ENCODE measurements at places on chromosomes 3 and 15.
A peak's percentile ranks its signal among the peaks of the same experiment; 100 is the strongest.

GRCh38 chr3:9779721-9780457 lies 10.1 kb upstream of the CAMK1 start:
- peak; percentile 34 for DNase-seq

GRCh38 chr15:27675571-27675970 lies 423.5 kb downstream of the OCA2 start:
- no peak for DNase-seq

DNA sequence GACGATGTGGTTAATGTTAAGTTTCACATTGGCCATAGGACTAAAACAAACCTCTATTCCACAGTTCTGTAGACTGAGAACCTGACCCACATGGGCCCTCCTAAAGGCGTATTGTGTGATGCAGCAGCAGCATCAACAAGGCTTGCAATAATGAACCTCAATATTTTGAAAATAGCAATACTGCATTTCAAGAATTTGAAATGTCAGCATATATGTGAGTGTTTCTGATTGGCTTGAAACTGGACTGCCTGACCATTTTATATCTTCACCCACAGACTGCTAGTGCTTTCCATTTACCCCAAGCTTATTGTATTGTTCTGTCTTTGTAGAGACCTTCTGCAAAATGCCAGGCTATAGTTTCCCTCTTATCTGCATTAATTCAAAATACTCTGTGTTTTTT lies 1122.3 kb downstream of the IGSF11 start:
- DNase-seq: no peak

DNA sequence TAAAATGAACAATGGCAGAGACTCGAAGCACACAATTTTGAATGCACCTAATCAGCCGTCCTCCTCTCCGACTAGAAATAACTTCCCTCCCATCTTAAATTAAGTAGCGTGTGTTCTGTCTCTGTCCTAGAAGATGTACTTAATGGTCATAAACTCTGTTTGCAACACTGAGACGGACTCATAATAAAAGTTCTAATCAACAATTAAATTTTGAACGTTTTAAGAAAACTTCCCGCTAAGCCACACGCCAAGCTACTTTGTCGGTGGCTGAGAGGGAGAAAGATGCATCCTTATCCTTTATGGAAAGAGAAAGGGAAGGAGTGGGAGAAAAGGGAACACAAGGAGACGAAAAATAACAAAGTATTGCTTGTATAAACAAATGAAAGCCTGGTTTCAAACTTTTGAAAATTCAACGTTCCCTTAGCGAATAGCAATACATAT lies 989 bp downstream of the GNB4 start:
- DNase-seq: no peak

- DNase-seq: no peak
Observed at GRCh38 chr3:131020122-131020693, 6.4 kb downstream of the ASTE1 start.

- no peak for DNase-seq
Observed at GRCh38 chr3:110070161-110070916, 733.0 kb upstream of the DPPA4 start.

- DNase-seq: no peak
Observed at GRCh38 chr15:63604281-63604680, 7.1 kb downstream of the FBXL22 start.

GRCh38 chr15:44163370-44163769 lies 31.7 kb downstream of the FRMD5 start:
- DNase-seq: no peak

DNA sequence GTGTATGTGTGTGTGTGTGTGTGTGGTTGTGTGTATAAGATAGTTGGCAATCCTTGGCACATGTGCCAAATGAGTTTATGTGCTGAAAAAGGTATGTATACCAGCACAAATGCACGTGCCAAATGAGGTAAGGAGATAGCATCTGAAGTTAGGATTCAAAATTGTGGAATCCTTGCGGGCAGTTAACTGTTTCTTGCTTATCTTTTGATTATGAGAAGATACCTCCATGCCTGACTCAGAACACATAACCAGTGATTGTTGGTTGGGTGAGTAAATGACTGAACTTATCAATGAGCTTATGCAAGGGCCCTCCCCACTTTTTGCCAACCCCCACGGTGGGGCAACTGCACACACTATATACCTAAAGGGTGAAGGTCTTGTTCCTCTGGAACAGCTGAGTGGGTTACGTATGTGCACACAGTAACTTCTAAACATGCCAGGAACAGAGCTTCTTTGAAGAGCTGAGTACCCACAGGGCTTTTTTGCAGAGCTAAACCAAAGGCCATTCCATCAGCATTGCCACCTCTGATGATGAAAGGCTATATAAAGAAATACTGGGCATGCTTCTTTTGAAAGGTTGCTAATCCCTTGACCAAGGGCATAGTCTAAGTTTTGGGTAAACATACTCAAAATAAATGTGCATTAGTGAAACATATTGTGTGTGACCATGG lies 60.1 kb downstream of the MEIS2 start:
- no peak for DNase-seq

- no peak for DNase-seq
Observed at GRCh38 chr3:187919544-187919943, 174.3 kb upstream of the BCL6 start.

GRCh38 chr3:39184081-39184967 lies 8.1 kb downstream of the XIRP1 start:
- no peak for DNase-seq

DNA sequence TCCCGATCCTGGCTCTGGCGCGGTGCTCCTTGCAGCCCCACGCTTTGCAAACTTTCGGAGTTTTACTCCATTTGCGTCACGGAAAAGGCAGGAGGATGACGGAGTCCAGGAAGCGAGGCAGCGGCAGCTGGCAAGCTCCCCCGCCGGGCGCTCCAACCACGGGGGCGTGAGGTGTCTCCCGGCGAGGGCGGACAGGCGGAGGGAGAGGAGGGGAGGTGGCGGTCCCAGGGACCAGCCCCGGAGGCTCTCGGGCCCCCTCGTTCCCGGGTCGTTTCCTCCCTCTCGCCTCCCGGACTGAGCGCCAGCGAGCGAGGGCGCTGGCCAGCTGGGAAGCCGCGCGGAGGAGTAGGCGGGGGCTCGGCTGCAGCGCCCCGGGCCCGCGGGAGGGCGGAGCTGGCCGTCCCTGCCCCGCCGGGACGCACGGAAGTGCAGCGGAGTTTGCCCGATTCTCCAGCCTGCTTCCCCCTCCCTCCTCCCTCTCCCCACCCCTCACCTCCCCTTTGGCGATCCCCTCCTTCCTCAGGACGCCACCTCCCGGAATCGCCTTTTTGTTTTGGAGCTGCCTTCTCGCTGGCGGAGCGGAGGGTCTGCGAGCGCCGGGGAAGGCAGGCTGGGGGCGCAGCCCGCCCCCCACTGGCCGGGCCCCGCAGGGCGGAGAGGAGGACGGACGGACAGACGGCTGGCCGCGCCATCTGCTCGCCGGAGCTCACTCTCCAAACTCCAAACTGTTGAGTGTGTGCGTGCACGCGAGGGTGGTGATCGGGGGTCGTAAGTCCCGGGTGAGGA lies at the start of gene SNX33:
Gene SNX33 (plus strand): TSS at position 543 of the 786 bp plus-strand sequence. CDS start 1,191 bp downstream, outside the sequence.
- DNase-seq: peak; percentile 24

- DNase-seq: no peak
Observed at GRCh38 chr3:194691481-194692283, 6.0 kb downstream of the FAM43A start.

DNA sequence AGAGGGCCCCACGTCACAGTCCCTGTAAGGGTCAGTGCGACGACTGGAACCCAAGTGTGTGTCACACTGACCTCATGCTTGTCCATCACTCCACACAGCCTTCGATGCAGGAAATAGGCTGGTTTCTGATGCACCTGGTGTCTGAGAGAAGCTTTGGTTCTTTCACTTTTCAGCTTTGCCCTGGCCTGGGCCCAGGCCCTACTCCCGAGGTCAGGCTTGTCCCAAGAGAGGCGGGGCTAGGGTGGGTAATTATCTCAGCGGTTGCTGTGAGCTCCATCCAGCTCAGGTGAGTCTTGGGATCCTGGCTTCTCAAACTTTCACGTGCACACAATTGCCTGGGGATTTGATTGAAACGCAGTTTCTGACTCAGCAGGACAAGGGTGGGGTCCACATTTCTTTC lies 19.6 kb upstream of the CHRNB4 start:
- DNase-seq: no peak

GRCh38 chr3:112633757-112634156 lies 7.2 kb downstream of the CCDC80 start:
- DNase-seq: no peak

- DNase-seq: no peak
Observed at GRCh38 chr3:103006526-103007183, 571.8 kb downstream of the ZPLD1 start.

DNA sequence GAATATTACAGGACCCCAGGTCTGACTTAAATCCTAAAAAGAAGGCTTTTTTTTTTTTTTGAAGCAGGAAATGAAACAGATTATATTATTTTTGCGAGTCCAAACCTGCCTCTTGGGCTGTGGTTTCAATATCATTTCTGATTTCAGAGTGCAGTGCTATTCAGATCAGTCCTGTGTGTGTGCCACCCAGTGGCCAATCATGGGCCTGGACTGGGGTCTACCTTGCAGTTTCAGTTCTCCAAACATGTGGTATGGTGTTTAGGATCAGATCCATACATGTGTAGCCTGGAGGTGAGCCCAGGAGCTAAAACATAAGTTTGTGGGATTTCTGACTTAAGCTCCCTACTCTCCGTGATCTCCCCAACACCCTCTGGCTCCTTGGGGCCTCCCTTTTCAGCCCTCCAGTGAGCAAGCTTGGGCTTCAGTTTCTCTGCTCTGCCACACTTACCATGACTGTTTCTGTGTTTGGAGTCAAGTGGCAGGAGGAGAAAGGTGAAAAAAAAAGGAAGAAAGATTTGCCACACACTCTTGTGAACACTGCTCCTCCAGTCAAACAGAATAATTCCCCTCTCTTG lies 12.1 kb upstream of the THSD4 start:
- no peak for DNase-seq

DNA sequence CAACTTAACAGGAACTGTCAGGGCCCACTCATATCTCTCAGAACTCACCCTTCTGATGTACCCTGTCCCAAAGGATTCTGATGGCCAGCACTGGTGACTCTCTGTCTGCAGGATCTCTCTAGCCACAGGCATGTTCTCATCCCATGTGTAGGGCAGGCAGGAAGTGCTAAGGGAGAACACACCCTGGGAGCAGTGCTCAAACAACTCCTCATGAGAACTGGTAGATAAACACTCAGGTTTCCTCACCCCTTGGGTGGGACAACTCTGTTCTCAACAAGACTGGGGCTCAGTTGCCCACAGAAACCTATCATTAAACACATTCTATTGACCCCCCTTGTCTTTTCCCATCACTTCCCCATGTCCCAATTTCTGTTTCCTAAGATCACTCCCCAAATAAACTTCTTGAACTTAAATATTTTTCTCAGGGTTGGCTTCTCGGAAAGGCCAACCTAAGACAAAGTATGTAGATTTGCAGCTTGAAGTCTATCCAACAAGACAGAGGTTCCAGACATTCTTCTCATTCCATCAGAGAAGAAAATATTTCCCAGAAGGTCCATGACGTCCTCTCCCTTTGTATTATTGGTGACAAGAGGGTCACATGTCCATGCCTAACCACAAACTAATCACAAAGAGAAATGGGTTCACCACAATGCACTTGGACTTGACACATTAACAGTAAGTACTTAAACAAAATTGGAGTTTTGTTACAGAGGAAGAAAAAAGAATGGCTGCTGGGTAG lies 276.6 kb upstream of the GADL1 start:
- no peak for DNase-seq

GRCh38 chr15:59372352-59373211 lies at the start of gene MYO1E:
MYO1E (minus strand) TSS chr15:59372871; CDS start chr15:59372500, 371 bp downstream.
- DNase-seq: no peak

DNA sequence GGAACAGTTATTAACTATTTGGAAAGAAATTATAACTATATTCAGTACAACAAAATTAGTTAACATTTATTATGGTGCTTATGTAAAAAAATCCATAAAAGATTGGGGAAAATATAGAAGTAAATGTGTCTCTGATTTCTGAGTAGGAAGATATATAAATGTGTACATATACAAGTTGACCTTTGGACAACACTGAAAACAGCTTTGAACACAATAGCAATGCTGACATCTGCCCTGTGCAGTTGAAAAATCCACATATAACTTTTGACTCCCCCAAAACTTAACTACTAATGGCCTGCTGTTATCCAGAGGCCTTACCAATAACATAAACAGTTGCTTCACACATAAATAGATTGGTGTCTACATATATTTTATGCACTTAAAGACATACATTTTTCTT lies 12.3 kb downstream of the TIMMDC1 start:
- DNase-seq: no peak

GRCh38 chr3:85170646-85171045 lies 211.9 kb downstream of the CADM2 start:
- DNase-seq: no peak

DNA sequence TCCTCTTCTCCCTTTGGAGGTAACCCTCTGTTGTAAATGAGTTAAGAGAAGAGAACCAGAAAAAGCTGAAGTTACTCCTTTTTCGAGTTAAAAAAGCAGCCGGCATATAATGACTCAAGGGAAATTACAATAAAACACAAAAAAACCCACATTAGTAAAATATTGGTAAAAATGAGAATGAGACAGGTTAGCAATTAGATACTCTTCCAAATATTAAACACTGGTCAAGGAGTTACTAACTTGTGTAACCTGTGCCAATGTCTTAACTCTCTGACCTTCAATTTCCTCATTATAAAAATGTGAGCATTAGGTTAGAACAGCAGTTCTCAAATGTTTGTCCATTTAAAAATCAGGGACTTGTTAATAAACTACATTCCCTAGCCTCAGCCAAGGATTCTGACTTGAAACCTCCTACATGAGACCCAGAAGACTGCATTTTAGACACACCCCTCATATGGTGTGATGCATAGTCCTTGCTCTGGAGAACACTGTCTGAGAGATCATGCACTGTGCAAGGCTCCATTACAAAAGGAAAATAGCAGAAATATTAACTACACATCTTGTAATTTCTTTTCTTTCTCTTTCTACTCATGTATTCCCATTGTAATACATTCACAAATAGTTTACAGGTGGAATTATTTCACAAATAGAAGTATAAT lies 42.7 kb upstream of the TOP2B start:
- no peak for DNase-seq

DNA sequence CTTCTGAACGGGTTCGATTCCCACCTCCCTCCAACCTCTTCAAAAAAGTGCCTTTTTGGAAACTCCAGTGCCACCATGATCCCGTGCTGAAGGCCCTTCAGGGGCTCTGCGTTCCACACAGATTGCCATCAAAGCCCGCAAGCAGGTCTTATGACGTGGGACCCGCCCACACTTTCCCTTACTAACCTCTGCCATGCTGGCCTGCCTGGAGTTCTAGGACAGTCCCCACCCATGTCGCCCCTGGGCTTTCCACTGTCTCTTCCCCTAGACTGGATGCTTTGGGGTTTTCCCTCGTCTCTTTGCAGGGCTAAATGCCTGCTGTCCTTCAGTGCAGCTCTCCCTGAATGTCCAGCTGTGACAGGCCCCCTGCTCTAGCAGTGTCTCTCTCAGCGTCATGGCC lies 313.7 kb upstream of the ATP10A start:
- DNase-seq: no peak

DNA sequence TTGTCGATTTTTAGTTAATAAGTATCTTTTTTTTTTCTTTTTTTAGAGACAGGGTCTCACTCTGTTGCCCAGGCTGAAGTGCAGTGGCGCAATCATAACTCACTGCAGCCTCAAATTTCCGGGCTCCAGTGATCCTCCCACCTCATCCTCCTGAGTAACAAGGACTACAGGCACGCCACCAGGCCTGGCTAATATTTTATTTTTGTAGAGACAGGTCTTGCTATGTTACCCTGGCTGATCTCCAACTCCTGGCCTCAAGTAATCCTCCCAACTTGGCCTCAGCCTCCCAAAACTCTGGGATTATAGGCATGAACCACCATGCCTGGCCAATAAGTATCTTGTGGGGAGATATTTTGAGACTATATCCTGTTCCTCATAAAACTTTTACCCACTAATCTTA lies 29.4 kb upstream of the ARID3B start:
- DNase-seq: no peak

Measured in CD4-positive, alpha-beta T cell treated with Interleukin-6 at 100 ng/mL for 8 hours (primary cell).